ENCODE measurements at places on chromosomes 6 and 20. TPM values are rescaled to one million over a fixed set of nuclear protein-coding genes. Genes with fewer than 3 reads are reported as not detected.

KCNB1 gene
- 1.2 TPM for total RNA-seq

RIPOR3 gene
- total RNA-seq, result 14.6 TPM

TFAP2C gene
- total RNA-seq, result 1.4 TPM

ID1 gene
- 189 TPM for total RNA-seq

MTFR2 gene
- total RNA-seq, result 1.3 TPM

SDHAF4 gene
- total RNA-seq, result 14.5 TPM

KCNQ2 gene
- total RNA-seq, result 2.2 TPM

TPD52L2 gene
- 78.0 TPM for total RNA-seq

DEF6 gene
- 16.3 TPM for total RNA-seq

RIN2 gene
- 109 TPM for total RNA-seq

DOK5 gene
- total RNA-seq, result 5.4 TPM

PRPH2 gene
- total RNA-seq, result 1.6 TPM

EZR gene
- total RNA-seq, result 636 TPM

MYLK2 gene
- not detected for total RNA-seq

TNFRSF21 gene
- total RNA-seq, result 45.5 TPM

ADGRF4 gene
- not detected for total RNA-seq

HLA-DPB1 gene
- total RNA-seq, result 181 TPM

FAM8A1 gene
- 20.7 TPM for total RNA-seq

SALL4 gene
- 0.09 TPM for total RNA-seq

TGM3 gene
- total RNA-seq, result 0.13 TPM

AGER gene
- 13.0 TPM for total RNA-seq

HLA-DQB2 gene
- total RNA-seq, result 15.1 TPM

LRFN2 gene
- total RNA-seq, result not detected

PPP1R3G gene
- 1.9 TPM for total RNA-seq

C6orf136 gene
- total RNA-seq, result 27.4 TPM

DLK2 gene
- total RNA-seq, result 0.50 TPM

ZC2HC1B gene
- total RNA-seq, result not detected

GHRH gene
- total RNA-seq, result not detected

CCM2L gene
- total RNA-seq, result 13.8 TPM

RSPO3 gene
- total RNA-seq, result 8.9 TPM

CD93 gene
- total RNA-seq, result 104 TPM

COL9A3 gene
- 4.3 TPM for total RNA-seq

UST gene
- 4.2 TPM for total RNA-seq

MOXD1 gene
- total RNA-seq, result 35.9 TPM

DNMT3B gene
- total RNA-seq, result 2.9 TPM

KCNK15 gene
- 11.7 TPM for total RNA-seq

ETV7 gene
- 4.6 TPM for total RNA-seq

POM121L2 gene
- not detected for total RNA-seq

PACRG gene
- total RNA-seq, result 7.4 TPM

SLPI gene
- total RNA-seq, result 3,615 TPM

SMIM13 gene
- total RNA-seq, result 6.6 TPM

ULBP1 gene
- 0.72 TPM for total RNA-seq

DUSP15 gene
- total RNA-seq, result 13.2 TPM

GPR63 gene
- 0.69 TPM for total RNA-seq

KCNS1 gene
- total RNA-seq, result 2.9 TPM

LCA5 gene
- 4.8 TPM for total RNA-seq

TNFRSF6B gene
- 64.5 TPM for total RNA-seq

SSTR4 gene
- total RNA-seq, result not detected

GOPC gene
- 21.4 TPM for total RNA-seq

PAK5 gene
- total RNA-seq, result 0.13 TPM

GINS1 gene
- total RNA-seq, result 2.4 TPM

SLC2A10 gene
- 7.1 TPM for total RNA-seq

TRERF1 gene
- total RNA-seq, result 8.4 TPM

DEFB110 gene
- total RNA-seq, result not detected

FAXC gene
- total RNA-seq, result 1.4 TPM

OPRL1 gene
- total RNA-seq, result 1.2 TPM

SNAI1 gene
- 3.7 TPM for total RNA-seq

Measured in kidney (tissue), 22 donors.